ENCODE measurements at places on chromosomes 3 and 15.

DNA sequence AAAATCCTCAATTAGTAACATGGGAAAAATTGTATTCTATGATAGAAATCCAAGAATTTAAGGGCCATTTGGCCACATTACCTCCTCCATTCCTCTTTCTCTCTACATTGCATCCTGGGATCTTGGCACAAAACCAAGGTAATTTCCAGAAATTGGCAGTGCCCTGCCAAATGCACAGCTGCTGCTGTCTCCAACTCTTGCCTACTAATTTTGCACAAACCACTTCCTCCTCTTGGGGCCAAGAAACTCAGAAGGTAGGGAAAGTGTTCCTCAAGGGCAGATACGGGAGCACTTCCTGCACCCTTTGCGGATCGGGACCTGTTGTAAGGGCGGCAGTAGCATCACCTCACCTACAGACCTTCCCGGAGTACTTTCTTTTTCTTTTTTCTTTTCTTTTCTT, 57.8 kb downstream of the MAP3K13 start:
- no peak for DNase-seq

GRCh38 chr15:64865126-64865997, 23.6 kb downstream of the PLEKHO2 start:
- no peak for DNase-seq

GRCh38 chr15:85027033-85027380, 45.4 kb downstream of the PDE8A start:
- DNase-seq, result no peak

DNA sequence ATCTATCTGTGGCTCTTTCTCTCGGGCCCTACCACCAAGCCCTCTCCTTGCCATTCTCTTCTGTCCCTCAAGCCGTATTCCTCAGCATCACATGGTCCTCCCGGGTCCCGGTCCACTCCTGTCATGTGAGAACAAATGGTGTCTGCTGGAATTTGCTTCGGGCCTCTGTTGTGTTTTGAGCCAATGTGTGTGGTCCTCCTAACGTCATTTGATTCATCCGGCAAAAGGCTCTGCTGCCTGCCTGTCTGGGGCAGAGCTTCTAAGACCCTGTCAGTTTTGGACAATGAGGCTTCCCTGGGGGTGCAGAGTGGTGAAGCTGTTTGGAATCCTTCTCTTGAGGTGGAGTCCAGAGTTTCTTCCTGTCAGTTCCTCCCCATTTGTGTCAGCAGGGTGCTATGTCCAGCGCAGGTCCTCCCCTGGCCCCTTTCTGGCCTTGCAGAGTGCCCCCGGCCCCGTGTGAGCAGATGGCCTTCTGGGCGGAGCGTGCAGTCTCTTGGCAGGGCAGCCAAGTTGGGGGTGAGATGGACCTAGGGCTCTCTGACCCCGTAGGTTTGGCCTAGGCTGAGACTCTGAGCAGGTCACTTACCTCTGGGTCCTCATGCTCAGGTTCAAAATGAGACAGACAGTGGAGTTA, 93.6 kb downstream of the APBA2 start:
- DNase-seq, result no peak

DNA sequence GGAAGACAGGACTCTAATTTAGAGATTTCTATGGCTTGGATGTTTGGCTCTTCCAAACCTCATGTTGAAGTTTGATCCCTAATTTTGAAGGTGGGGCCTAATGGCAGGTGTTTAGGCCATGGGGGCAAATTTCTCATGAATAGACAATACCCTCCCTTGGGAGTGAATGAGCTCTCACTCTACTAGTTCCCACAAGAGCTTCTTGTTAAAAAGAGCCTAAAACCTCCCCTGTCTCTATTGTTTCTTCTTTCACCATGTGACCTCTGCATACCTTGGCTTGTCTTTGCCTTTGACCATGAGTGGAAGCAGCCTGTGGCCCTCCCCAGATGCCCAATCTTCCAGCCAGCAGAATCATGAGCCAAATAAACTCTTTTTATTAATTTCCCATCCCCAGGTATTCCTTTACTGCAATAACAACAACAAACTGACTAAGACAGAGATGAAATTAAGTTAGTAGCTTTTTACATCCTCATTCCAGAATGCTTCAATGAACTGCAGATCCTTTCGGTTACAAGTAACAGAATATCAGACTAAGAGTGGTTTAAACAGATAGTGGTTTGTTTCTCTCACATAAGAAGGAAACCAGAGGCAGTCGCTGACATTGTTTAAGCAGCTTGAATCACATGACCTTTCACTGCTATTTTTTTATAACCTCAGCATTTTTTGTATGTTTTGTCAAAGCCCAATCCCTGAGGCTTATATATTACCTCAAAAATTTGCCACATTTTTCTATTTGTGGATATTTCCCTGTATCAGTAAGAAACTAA, 1013.3 kb upstream of the SEMA6D start:
- no peak for DNase-seq

GRCh38 chr15:40320409-40320808, 3.1 kb upstream of the INAFM2 start:
- DNase-seq, result no peak

GRCh38 chr3:183515968-183516851, 39.3 kb downstream of the KLHL6 start:
- DNase-seq, result peak; percentile 66

DNA sequence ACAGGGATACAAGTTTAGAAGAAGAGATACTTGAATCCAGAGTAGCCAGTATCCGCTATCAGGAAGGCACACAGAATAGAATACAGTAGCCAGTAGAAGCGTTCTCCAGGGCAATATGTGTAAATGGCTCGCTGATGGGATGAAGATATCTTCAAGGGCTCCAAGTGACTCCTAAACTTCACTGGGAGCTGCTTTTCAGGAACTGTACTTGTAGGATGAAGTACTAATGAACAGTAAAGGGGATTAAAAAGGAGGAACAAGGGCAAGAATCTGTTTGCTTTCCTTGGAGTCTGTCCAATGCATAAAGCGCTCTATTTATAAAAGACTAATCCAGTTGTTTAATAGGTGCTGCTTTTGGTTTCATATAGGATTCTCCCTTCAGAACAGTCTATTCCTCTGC, 78.4 kb downstream of the THRB start:
- DNase-seq, result no peak

DNA sequence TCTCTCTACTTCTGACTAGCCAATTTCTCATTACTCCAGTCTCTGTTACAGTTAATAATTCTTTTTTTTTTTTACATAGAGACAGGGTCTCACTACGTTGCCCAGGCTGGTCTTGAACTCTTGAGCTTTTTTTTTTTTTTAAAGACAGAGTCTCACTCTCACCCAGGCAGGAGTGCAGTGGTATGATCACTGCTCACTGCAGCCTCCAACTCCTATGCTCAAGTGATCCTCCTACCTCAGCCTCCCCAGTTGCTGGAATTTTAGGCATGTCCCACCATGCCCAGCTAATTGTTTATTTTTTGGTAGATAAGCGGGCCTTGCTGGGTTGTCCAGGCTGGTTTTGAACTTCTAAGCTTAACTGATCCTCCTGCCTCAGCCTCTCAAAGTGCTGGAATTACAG, 13.6 kb downstream of the IP6K1 start:
- no peak for DNase-seq

GRCh38 chr3:171219258-171219657, 192.7 kb upstream of the SLC2A2 start:
- no peak for DNase-seq

DNA sequence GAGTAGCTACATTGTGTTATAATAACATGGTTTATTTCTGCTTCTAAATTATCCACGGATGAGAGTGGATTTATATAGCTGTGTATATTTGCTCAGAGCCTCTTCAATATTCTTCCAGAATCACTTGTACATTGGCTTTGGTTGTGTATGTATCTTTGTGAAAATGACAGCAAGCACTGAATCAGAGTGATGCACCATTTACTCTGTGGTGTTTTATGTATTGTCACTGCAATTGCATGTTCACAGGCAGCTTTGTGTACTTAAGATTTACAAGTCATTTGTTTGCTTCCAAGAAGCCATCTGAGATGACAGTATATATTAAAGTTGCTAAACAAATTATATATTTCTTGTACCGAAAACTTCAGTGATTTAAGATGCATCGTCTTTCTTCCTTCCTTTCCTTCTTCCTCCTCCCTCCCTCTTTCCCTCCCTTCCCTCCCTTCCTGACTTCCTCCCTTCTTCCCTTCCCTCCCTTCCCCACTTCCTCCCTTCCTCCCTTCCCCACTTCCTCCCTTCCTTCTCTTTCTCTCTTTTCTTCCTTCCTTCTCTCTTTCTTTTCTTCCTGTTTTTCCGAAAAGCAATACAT, 362.3 kb upstream of the GOLIM4 start:
- DNase-seq, result no peak

DNA sequence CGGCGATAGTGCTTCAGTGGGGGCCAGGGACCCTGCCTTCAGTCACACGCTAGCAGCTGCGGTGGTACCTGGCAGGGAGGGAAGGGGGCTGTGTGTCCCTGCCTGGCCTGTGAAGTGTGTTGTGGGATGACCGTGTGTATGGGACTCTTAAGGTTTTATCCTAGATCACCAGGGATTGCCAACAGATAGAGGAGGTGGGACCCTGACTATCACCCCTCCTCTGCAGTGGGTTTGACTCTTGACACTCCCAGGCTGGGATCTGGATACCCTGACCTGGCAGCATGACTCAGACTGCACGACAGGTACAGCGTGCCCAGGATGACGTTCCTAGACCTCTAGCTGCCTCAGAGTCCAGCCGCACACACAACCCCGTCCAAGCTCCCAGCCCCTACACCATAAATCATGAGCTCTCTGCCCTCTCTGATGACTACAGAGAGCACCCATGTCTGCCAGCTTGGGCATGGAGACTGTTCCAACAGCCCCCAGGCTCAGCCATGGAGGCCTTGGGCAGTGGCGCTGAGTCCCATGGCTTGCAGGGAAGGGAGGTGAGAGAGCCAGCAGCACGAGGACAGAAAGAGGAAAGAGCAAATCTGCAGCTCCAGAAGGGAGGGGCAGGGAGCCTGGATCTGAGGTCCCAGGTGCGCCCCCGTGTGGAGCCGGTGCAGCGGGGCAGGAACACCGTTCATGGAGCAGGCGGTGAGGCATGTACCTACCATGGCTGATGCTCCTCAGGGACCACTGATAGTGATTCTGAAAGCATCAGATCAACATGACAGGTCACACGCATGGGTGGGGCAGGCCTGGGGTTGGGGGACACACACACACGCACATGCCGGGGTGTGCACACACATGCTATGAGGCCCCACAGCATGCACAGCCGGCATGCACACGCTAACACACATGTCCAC, 71.0 kb downstream of the ADAMTS7 start:
- DNase-seq, result peak; percentile 44

- no peak for DNase-seq
Measured at GRCh38 chr3:137471558-137472204, 292.4 kb upstream of the SOX14 start.

- no peak for DNase-seq
Measured at GRCh38 chr15:74809242-74809641, 3.4 kb upstream of the LMAN1L start.

- no peak for DNase-seq
Measured at GRCh38 chr15:69908060-69908459, 189.7 kb downstream of the TLE3 start.

All from naive B cell (primary cell).